ENCODE measurements at places on chromosomes 6 and 20.

DNA sequence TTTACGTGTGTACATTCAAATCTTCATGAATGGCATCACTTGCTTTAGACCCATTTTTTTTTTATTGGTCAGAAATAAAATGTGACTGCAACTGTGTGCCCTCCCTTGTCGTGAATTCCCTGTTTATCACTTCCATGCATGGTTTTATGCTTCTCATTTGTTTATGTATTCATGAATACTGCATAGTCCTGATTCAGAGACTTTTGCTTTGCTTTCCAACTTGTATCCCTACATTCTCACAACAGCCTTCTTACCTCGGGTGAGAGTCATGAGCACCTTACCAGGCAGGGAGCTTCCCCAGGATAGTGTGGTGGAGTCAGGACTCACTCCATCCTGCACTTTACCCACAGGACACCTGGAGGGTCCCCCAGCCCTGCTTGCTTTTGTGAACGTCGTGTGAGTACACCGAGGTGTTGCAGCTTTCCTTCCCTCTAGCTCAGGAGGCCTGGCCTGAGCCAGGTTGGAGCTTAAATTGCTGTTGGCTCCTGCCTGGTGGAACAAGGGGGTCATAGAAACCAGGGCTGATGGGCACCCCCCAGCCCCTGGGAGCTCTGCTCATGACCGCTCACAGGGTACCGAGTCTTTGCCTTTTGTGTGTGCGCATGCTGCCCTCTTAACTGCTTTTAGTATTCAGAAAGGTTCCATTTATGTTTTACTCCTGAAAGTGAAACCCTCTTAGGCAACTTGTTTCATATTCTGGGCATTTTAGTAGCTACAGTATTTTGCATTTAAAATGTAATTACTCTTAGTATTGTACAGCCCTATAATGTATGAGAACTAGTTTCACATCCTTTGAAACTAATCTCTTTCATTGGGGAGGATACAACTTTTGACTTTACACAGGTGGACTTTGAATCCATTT, 66.0 kb downstream of the CDS2 start:
- no peak for DNase-seq

DNA sequence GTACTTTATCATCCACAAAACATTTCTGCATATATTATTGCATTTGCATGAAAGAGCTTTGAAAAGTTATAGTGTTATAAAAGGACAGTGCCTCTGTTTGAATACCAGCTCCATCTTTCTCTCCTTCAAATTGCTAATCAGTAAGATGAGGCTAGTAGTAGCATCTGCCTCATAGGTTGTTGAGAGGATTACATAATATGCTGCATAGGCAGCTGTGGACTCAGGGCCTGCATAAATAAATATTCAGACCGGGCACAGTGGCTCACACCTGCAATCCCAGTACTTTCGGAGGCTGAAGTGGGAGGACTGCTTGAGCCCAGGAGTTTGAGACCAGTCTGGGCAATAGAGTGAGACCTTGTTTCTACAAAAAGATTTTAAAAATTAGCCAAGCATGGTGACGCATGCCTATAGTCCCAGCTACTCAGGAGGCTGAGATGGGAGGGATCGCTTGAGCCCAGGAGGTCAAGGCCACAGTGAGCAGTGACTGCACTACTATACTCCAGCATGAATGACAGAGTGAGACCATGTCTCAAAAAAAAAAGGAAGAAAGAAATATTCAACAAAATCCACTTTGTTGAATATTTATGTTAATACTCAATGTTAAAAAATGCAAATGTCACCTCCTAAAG, 18.3 kb upstream of the SEC63 start:
- DNase-seq: no peak

- no peak for DNase-seq
These were observed 493.5 kb upstream of the FLRT3 start for GRCh38 chr20:14830899-14831298.

DNA sequence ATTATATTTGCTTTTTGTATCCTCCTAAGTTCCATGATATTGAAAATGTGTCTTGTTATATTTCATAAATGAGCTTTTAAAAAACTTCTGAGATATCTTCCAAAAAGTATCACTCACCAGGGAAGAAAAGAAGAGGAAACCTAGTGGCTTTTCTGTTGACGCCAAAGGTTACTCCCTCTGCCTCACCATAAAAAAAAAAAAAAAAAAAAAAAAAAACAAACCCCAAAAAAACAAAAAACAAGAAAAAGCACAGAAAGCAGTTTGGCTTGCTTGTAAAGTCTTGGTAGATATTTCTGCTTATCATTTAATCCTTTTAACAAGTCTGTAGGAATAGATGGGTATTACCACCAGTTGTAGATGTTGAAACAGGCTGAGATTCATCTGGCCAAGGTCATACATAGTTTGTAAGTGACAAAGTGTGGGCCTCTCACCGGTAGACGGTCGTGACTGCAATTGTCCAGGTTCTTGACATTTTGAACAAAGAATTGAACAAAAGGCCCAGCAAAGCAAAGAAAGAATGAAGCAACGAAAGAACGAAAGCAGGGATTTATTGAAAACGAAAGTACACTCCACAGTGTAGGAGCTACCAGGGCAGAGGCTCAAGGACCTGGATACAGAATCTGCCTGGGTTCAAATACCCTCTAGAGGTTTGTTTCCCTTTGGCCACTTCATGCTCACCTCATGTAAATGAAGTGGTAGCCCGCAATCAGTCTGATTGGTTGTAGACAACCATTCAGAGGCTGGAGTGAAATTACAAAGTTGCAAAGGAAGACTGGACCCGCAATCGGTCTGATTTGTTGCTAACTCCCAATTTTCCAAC, 11.6 kb upstream of the ELOVL5 start:
- DNase-seq: peak; percentile 62

DNA sequence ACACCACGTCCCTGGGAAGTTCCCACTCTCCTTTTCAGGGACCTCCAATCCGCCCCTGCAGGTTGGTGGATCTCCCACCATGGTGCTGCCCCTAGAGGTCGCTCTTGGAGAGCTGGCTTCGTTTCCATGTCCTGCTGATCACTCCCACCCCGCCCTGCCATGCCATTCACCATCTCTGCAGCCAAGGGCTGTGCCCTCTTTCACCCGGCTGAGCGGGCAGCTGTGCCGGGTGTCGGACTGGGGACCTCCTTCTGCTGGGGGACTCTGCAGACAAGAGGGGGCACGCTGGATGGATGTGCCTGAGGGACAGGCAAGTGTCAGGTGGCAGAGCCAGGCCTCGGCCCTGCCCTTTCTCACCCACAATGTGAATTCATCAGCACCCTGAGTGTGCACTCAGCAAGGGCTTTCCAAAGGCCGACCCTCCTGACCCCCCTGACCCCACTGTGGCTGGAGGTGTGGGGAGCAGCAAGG, 347.0 kb downstream of the CDH4 start:
- DNase-seq: no peak

DNA sequence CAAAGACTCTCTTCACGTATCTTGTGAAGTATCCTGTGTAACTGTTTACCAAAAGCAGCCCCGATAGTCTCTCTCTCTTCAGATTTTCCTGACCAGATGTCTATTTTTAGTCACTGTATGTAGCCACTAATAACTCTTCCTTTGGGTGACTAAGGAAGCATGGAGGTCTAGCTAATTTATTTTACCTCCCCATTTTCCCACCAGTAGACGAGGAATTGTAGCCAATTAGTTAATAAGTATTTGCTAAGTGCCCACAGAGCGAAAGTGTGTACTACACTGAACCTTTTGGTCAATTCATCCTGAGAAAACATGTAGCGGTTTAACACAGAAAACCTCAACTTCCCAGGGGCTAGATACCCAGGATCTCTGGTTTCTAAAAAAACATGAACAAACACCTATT, 180.6 kb downstream of the TBX18 start:
- DNase-seq: no peak
